ENCODE measurements at places on chromosomes 7 and 10.

DNA sequence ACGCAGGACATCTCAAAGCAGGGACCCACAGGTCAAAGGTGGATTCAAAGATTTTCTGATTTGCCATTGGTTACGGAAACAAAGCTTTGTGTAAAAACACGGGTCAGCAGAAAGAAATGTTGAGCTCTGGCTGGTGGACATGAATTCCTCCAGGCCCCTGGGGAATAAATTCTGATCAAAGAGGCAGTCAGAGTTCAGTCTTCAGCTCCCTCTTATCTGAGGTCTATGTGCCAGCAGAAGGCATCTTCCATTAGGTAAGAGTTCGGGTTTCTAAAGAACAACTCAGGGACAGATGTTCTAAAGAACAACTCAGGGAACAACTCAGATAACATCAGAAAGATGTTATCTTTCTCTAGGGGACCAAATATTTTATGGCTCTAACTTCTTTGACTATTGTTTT lies 64.9 kb upstream of the PALS2 start:
- no peak for DNase-seq

GRCh38 chr7:117152213-117153007 lies 170.4 kb downstream of the WNT2 start:
- DNase-seq = no peak

GRCh38 chr10:122116331-122116730 lies 127.4 kb downstream of the TACC2 start:
- DNase-seq = no peak

GRCh38 chr7:571096-571717 lies 51.6 kb upstream of the PDGFA start:
- DNase-seq = no peak

DNA sequence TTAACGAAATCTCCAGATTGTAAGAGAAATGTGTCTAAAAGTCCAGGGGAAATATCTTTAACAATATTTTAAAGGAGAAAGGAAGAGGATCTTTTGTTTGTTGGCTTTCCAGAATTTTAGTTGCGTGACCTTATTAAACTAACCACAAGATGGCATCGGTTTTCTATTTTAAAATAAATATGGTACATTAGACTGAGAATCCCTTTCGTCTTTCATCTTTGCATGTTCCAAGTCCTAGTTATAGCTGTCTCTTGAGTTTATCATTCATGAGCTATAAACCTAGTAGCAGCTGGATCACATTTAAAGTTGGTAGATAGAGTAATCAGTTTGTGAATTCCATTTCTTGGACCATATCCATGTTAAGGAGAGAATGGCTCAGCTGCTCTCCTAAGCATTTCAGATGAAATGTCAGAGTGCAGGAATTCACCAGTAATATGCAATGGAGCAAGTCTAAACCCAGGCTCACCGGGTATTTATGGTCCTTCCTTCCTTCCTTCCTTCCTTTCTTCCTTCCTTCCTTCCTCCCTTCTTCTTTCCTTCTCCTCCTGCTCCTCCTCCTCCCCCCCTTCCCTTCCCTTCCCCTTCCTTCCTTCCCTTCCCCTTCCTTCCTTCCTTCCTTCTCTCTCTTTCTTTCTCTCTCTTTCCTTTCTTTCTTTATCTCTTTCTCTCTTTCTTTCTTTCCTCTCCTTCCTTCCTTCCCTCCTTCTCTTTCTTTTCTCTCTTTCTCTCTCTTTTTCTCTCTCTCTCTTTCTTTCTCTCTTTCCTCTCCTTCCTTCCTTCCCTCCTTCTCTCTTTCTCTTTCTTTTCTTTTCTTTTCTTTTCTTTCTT lies 57.8 kb upstream of the RAB18 start:
- no peak for DNase-seq

Data from stimulated activated CD4-positive, alpha-beta T cell treated with anti-CD3 and anti-CD28 coated beads, Interleukin-1b, Interleukin-23, amount 100 ng/mL, for 24 hours (primary cell).